ENCODE measurements at places on chromosomes 1 and 21.

DNA sequence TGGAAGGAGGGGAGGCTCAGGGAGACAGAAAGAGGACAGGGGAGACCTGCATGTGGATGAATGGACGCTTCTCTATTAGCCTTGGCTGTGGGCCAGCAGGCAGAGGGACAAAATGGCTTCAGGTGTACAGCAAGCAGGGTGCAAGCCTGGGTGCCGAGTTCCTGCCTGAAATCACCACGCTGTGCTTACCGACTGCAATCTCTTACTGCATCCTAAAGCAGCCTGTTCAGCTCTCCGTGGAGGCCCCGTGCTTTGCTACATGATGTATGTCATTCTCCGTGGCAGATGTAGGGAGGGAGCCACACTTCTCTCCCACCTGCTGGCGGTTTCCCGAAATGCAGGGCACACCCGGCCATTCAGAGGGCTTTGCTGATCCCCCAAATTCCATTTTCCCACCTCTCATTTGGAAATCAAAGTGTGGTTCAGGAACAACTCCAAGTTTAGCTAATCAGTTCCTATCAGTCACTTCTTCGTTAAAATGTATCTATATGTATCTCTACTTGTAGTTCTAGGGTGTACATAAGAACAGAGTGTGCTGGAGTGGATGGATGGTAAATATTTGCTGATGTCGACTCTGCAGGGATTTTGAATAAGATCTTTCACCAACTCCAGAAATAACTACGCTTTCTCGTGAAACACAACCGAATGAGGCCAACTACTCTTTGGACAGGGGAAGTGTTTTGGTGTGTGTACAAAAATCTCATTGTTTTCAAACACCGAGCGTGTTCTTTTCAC is 122.3 kb upstream of the BACE2 start:
- DNase-seq: no peak

- no peak for DNase-seq
Measured at GRCh38 chr1:18798946-18799345, 60.5 kb downstream of the TAS1R2 start.

- DNase-seq: no peak
Measured at GRCh38 chr1:213683529-213683928, 304.2 kb upstream of the PROX1 start.

DNA sequence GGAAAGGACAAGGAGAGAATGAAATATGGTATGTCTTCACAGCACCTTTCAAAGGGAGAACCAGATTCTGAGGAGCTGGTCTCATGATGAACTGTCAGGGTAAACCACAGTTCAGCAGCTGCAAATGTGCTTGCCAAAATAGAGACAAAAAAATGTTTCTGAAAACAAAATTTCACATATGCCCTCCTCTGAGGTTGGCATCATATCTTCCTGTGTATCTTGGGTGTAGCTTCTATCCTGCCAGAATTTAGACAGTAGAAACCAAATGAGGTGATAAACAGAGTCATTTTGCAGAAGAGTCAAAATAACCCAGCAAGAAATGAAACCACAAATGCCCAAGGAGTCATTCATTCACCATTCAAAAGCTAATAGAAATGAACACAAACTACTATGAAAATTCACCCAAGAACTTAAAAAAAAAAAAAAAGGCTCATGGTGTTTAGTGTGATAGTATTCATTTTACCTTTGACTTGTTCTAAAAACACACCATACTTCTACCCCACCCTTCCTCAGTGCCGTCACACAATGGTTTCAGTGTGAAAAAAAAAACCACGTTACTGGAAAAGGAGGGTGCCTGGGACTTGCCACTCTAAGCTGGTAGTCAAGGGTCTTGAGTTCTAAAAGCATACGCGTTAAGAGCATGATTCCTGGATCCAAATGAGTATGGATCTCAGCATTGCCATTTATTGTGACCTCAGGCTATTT is 18.5 kb downstream of the SELL start:
- DNase-seq: no peak

- no peak for DNase-seq
Measured at GRCh38 chr21:27265949-27266348, 299.1 kb upstream of the ADAMTS5 start.

DNA sequence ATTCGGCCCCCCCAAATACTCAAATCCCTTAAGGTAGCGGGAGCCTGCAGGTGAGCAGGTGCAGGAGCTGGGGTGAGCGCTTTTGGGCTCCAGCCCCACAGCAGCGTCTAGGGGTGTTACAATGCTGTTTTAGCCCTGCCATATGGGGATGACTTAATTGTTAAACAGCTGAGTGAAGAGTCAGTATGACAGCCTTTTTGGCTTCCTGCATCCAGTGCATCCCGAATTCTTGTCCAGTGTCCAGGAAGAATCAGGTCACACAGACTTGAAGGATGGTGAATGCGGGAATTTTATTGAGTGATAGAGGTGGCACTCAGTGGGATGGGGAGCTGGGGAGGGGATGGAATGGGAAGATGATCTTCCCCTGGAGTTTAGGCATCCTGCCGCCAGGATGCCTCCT is 30.4 kb upstream of the HHAT start:
- no peak for DNase-seq

DNA sequence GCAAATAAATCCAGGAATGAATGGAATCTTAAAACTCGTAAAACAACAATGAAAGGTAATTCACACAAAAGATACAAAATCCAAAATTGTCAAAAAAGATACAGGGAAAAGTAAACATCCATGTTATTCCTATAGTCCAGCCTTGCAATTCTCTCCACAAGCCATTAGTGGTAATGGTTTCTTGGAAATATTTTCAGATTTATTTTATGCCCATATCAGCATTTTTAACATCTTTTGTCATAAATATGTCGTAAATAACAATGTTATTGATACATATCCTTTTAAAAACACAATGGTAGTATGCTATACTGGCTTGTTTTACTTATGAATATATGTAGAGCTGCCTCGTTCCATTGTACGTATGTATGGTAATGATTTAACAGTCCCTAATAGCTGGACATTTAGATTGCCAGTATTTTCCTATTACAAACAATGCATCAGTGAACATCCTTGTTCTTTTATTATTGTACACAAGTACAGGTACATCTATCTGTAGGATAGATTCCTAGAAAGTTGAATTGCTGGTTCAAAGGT is 30.6 kb downstream of the DNTTIP2 start:
- DNase-seq: no peak

DNA sequence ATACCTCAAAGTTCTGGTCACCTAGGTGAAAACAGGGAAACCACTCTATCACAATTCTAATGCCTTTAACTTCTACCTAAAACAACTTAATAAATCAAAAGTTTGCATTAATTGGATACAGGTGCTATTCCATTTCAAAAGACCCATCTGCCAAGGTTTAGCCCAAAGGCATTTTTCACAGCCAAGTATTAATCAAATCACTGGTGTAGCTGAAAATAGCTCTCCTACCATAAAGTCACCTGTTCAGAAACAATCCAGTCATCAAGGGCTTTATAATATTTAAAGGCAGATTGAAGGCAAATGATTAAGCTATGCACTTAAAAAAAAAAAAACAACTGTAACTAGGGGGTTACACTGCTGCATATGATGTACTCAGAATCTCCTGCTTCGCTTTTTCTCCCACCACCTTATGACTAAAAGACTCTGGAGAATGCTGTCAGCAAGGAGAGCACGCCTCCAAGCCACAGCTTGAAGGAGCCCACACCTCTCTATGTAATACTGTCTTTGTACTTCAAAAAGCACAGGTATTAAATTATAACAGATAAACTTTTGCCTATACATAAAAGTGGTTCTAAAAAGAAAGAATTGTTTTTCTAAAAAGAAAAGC is 20.5 kb downstream of the KIAA0319L start:
- no peak for DNase-seq

DNA sequence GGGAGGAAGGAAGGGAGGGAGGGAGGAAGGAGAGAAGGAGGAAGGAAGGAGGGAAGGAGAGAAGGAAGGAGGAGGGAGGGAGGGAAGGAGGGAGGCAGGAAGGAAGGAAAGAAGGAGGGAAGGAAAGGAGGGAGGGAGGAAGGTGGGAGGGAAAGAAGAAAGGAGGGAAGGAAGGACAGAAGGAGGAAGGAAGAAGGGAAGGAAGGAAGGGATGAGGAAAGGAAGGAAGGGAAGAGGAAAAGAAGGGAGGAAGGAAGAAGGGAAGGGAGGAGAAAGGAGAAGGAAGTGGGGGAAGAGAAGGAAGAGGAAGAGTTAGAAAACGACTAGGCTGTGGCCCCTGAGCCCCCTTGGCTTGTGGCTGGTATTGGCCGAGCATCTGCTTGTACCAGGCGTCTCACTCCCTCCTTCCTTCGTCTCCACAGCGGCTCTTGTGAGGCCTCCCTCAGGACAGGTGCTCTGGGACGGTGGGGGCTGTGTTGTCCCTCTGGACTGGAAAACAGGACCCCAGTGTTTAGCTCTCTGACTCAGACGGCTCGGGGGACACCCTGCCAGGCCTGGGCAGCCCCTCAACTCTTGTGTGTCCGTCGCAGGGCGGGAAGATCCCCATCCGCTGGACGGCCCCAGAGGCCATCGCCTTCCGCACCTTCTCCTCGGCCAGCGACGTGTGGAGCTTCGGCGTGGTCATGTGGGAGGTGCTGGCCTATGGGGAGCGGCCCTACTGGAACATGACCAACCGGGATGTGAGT is 36.2 kb upstream of the C1QA start:
- no peak for DNase-seq

- no peak for DNase-seq
Measured at GRCh38 chr1:193697115-193697762, 510.8 kb upstream of the B3GALT2 start.

GRCh38 chr1:92461364-92462097 is 25.2 kb downstream of the GFI1 start:
- DNase-seq: no peak

All from fibroblast of the aortic adventitia (primary cell).